M059J (cell line): ENCODE measurements at places on chromosomes 12 and 14.

- DNase-seq: no peak
These were observed 1002.3 kb downstream of the TMEM121 start for GRCh38 chr14:106528717-106529116.

- DNase-seq: peak; percentile 37
These were observed 758.3 kb downstream of the C12orf50 start for GRCh38 chr12:87270919-87271318.

- no peak for DNase-seq
These were observed 314.9 kb downstream of the NUAK1 start for GRCh38 chr12:105823810-105824209.

- DNase-seq: peak; percentile 59
These were observed 122.0 kb downstream of the TMEM117 start for GRCh38 chr12:43957732-43958372.

DNA sequence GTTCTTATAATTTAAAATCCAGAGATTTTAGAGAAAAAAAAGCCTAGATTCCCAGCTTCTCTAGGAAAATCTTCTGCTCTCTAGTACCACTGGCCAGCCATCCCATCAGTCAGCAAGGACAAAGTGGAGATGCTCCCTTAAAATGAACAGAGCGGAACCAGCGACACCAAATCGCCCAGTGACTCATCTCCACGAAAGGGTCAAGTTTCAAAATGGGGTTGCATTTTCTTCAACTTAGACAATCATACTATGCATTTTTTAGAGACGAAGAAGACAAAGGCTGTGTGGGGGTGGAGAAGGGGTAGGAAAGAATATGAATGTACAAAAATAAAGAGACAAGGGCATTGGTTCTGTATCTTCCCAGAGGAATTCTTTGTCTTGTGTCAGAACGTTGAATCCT lies 212.0 kb downstream of the SLC15A4 start:
- no peak for DNase-seq
